ENCODE measurements at places on chromosomes 1 and 21. TPM values are rescaled to one million over a fixed set of nuclear protein-coding genes. Genes with fewer than 3 reads are reported as not detected.

Gene CAPZB
- polyA plus RNA-seq = 245 TPM

Gene S100A6
- polyA plus RNA-seq = 334 TPM

Gene SV2A
- polyA plus RNA-seq = 5.1 TPM

DNA sequence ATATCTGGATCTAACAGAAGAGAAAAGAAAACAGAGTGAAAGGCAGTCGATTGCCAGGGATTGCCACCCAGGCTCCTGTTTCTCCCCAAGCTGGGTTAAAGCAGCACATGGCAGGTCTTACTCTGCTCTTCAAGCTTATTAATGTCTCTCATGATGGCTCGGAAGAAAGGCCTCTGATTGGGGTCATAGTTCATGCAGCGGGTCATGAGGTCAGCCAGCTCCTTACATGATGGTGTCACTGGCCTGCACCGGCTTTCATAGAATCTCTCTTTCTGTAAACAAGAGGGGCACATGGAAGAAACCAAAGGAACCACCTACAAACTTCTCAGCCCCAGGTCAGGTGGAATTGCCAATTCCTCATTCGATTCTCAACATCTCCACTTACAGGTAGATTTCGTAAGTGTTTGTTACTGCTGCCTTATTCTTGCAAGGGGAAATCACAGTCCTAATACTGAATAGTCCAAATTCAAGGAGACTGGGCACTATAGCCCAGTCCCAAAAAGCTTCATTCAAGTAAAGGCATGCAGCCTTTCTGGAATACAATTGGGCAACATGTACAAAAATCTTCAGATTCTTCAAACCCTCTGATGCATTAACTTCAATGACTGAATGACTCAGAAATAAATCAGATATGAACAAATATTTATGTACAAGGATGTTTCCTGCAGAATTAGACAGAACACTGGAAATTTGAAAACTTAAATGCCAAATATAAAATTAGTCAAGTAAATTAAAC, 96.6 kb downstream of the RAVER2 start:
- DNase-seq = no peak

- no peak for DNase-seq
Observed at GRCh38 chr1:28845786-28846543, 34.0 kb downstream of the OPRD1 start.

DNA sequence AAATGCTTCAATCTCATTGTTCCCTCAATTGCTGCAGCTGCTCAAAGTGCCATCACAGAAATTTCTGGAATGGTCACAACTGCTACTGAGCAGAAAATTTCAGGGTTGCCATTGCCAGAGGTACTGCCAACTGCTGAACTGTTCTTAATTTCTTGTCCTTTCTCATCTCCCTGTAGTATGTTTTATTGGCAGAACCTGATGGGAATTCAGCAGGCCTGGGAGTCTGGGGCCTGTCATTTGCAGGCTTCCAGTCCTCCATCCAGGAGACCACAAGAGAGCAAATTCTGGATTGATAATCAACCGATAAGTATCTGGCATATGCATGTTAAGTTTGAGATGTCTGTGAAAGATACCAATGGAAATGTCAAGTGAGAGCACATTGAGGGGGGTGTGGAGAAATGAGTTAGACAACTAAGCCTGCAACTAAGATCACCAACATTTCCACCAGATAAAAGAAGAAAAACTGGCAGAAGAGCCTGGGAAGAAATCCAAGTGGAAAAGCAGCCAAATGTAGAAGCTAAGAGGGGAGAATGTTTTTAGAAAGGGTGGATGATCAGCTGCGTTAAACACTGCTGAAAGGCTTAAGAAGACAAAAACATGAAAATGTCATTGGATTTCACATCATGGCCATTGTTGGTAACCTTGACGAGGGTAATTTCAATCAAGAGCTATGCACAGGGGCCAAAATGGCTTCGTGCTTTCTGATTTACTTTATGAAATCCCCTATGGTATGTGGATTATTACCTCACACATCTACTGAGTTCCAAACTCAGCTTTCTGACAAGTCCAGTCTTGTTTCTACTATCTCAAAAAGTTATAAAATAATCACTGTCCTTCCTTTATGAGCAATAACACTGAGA, 648.1 kb downstream of the PLPP3 start:
- DNase-seq = no peak

Gene RPE65
- polyA plus RNA-seq = 1.2 TPM

GRCh38 chr1:78048446-78048845, 2.7 kb downstream of the GIPC2 start:
- no peak for DNase-seq

DNA sequence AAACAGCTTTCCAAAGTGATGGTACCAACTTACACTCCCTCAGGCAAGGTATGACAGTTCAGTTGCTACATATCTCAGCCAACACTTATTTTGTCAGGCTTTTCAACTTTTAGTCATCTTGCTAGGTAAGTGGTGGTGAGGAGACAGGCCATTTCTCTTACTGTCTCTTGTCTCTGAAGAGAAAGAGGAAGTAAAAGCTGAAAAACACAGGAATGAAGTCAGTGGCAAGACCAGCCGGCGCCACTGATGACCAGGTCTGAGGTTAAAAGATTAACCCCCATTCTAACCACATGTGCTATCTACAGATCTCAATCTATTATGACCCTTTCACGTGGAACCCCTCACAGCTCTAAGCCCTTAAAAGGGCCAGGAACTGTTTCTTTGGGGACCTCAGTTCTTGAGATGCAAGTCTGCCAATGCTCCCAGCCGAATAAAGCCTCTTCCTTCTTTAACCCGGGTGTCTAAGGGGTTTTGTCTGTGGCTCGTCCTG, 4.2 kb downstream of the ADCY10 start:
- no peak for DNase-seq

DNA sequence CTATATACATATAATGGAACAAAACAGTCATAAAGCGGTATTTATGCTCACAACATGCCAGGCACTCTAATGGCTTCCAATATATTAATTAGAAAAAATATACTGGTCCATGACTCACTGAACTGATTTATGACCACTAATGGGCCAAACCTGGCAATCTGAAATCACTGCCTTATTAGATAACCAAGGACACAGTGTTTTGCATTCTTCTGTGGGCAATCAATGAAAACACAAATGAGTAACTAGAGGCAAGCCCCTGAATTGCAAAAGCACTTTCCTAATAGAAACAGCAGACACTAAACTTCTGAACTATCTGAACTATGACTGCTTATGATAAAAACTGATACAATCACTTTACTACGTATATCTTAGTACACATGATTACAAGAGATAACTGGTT, 3.5 kb downstream of the GCLM start:
- no peak for DNase-seq

DNA sequence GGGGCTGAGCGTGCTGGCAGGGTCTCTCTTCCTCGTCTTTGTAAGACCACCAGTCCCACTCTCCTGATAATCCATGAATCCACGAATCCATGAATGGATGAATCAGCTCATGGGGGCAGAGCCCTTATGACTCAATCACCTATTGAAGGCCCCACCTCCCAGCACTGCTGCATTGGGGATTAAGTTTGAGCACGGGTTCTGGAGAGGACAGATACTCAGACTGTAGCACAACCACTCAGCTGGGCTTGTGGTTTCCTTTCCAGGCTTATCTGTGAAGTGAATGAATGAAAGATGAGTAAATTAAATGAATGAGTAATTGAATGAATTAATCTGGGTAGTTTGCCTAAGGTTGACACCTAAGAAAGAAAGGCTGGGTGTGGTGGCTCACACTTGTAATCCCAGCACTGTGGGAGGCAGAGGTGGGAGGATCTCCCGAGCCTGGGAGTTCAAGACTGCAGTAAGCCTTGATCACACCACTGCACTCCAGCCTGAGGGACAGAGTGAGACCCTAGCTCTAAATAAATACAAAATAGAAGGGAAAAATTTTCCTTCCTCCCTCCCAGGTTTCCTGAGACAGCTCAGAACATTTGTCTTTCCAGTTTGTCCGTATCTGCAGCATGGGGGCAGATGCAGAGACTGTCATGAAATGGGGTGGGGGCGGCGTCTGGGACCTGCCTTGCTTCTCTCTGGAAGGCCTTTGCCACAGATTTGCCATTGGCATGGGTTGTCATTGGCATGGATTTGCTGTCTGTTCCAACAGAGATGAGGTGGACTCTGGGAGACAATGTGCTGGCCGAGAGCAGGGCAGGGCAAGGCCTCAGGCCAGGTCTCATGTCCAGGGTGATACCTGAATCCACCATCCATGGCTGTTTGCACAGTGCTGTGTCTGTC, 187.7 kb upstream of the C1orf174 start:
- DNase-seq = no peak

GRCh38 chr1:152107984-152108881, 7.0 kb downstream of the TCHH start:
- peak; percentile 22 for DNase-seq

- no peak for DNase-seq
Observed at GRCh38 chr1:228378873-228379460, 27.7 kb downstream of the TRIM11 start.

- DNase-seq = no peak
Observed at GRCh38 chr1:202590975-202591411, 119.3 kb downstream of the SYT2 start.

DNA sequence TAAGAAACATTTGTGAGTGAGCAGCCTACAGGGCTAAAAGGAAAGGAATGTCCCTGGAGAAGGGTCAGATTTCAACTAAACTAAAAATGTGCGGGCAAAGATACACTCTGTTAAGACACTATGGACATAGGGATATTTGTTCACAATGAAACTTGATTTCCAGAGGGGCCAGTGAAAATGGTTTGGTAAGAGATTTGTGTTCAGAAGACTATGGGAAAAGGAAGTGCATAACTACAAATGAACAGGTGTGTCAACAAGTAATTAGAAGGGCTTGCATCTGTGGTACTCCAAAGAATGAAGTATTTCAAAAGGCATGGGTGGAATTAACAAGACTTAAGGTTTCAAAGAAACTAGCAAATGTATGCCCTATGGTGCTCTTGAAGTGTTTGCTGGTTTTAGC, 60.4 kb downstream of the NME7 start:
- DNase-seq = no peak

Gene SLAMF9
- 0.33 TPM for polyA plus RNA-seq

DNA sequence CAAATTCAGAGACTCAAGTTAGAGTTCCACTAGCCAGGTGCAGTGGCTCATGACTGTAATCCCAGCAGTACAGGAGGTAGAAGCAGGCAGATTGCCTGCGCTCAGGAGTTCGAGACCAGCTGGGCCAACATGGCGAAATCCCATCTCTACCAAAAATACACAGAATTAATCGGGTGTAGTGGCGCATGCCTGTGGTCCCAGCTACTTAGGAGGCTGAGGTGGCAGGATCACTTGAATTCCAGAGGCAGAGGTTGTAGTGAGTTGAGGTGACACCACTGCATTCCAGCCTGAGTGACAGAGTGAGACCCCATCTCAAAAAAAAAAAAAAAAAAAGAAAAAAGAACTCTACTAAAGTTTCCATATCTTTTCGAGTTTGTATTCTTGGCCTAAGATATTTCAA, 36.7 kb upstream of the CHRM3 start:
- DNase-seq = no peak

GRCh38 chr1:55477953-55478352, 262.8 kb upstream of the USP24 start:
- no peak for DNase-seq

Gene FAM151A
- 2.8 TPM for polyA plus RNA-seq

Gene LEPR
- 4.6 TPM for polyA plus RNA-seq

DNA sequence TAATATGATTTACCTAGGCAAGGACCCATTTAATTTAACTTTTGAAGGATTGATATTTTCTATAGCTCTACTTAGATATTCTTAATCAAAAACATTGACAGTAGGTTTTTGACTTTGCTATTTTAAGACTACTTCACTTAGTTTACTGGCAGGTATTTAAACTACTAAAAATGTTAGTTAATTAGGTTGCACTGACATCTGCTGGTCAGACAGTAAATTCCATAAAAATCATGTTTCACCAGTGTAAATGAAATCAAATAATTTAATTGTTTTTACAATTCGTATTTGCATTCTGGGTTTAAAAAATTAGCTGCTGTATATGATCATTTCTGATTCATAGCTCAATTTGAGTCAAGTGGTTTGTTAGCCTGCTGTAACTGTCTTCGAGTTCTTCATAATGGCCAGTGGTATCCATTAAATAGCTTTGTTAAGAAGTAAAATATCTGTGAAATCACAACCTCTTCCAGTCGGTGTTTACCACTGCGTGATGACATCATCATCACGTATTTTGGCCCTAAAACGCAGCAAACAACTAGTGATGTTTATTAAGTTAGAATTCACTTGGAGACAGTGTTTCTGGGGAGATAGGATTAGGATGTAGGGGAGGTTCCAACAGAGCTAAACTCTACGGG, 26.2 kb downstream of the EXTL2 start:
- DNase-seq = no peak

- peak; percentile 18 for DNase-seq
Observed at GRCh38 chr1:114756949-114757454, 782 bp downstream of the CSDE1 start.

GRCh38 chr1:232589812-232590743, 39.9 kb downstream of the SIPA1L2 start:
- DNase-seq = no peak

Gene IFNLR1
- 11.7 TPM for polyA plus RNA-seq

Gene FCRL4
- polyA plus RNA-seq = 0.07 TPM

DNA sequence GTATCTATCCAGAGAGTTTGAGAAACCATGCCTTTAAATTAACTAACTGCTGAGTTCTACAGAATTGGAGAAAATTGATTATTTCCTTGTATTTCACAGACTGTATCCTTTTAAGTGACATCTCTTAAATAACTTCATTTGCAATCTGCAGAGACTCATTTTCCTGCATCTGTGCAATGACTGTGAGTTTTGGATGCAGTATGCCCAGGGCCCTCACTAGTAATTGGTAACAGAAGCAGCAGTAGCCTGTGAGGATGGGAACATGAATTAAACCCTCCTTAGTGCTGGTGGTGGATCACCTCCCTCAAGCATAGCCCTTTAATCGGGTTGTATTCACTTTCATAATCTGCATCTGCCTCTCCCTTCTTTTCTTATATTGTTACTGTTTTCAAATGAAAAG, 21.7 kb upstream of the SH3D21 start:
- no peak for DNase-seq

GRCh38 chr1:119040906-119041305, 52.8 kb upstream of the TBX15 start:
- DNase-seq = no peak

Gene SEC16B
- 23.7 TPM for polyA plus RNA-seq

DNA sequence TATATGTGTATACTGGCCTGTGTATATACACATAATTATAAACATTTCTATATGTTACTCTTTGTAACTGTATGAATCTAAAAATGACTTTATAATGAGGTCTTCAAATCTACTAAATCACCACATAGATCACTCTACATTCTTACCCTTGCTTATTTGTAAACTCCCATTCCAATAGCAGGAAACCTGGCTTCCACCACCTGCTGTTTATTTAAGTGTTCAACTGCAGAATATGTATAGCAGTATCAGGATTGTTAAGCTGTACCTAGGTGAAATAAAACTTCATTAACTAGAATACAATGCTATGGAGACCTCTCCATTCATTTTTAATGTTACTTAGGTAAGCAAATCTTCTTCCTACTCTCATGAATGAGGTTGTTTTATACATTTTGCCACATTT, 1351.1 kb upstream of the B3GALT2 start:
- DNase-seq = no peak

All from large intestine (tissue), 12 donors.